Stimulated activated CD4-positive, alpha-beta T cell treated with anti-CD3 and anti-CD28 coated beads, Interleukin-1b, Interleukin-23, amount 100 ng/mL, for 24 hours (primary cell): ENCODE measurements at places on chromosomes 2 and 18.

DNA sequence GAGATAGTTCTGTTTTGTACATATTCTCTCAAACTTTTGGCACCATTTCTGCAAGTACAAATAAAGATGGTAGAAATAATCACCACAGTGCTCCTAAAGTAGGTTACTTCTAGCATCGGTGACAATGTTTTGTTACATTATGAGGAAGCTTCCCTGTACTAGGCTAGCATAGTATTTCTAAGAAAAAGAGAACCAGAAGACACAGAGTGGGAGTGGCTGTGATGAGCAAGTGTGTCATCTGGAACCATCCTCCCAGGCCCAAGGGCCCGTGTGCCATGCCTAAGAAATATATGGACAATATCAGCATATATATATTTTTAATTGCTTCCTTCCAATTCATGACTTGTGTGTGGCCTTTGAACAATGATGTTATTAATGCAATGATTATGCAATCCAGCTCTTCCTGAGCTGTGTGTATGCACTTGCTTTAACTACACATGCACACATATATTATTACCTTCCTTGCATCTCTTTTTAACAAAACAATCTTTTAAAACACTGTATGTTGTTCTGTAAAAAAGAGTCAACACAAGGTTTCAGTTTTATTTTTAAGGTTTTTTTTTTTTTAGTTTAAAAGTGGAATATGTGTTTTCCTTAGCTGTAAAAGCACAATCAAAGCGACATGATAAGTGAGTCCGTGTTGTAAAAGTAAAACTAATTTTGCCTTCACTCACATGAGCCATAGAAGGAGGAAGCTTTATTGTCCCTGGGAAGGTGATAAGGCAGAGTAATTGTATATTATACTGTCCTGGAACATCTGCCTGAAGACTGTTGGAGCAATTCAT, 303.9 kb downstream of the ZNF407 start:
- no peak for DNase-seq

DNA sequence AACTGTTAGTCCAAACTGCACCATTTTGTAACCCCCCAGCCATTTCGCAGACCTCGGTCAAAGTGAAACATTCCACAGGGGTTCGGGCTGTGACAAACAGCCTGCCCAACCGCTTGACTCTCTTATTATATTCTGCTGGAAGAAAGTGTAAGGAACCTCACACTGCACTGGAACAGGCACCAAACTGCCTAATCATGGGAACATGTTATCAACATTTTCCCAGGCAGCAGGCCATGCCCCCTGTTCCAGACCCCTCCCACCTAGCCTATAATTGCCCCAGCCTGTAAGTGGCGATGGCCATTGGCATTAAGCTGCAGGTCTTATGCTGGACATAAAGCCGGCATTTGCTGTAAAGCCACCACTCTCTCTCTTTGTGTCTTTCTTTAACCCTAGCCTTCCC, 16.9 kb downstream of the LYG2 start:
- DNase-seq, result no peak

DNA sequence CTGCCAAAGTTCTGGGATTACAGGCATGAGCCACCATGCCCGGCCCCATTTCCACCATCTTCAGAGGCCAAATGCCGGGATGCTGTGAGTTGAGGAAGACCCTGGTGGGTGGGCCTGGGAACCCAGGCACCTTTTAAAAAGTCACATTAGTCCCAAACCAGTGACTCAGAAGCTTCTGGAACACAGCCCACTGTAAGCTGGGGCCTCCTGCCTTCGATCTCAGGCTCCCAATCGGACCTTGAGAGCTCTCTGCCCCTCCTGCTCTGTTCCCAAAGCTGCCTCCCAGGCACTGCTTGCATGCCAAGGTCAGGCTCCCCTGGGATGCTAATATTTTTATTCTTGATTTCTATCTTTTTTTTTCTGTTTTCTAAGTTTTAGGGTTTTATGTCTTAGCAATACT, 4.2 kb downstream of the ADCY3 start:
- DNase-seq, result no peak

- no peak for DNase-seq
Observed at GRCh38 chr2:75100801-75101151, 98.5 kb downstream of the TACR1 start.

DNA sequence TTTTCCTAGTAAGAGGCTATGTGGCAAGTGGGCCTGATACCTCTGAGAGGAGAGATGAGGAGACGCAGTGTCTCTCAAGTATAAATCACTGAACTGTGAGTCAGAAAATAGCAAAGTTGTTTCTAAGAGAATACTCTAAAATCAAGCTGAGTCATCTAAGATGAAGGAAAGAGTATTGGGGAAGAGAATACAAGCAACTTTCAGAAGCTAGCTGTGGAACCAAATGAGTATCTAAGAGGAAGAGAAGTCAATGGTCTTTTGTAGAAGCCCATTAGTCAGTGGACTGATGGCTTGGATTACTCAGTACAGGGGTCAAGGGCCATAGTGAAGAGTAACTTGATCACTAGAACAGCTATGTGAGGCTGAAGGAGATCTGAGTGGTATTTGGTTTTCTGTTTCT, 2.7 kb upstream of the DCC start:
- DNase-seq, result no peak

- no peak for DNase-seq
Observed at GRCh38 chr2:104444889-104445288, 409.0 kb upstream of the POU3F3 start.

- DNase-seq, result no peak
Observed at GRCh38 chr2:238161291-238162051, 2.7 kb downstream of the ERFE start.

DNA sequence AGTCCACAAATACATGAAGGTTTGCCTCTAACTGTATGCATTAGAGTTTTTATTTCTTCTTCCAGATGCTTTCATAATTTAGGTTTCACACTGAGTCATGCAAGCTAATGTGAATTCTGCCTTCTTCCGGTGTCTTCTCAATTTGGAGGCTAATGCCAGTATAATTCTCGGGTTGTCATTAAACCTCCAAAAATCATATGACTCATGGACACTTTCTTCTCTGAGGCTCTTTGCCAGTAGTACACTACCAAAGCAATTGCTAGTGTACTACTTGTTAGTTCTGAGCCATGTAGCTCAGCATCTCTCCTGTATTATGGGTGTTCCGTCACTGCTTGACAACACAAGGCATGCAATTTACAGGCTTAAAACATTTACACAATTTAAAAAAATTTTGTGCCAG, 137.1 kb downstream of the VWC2L start:
- no peak for DNase-seq

GRCh38 chr2:15399241-15399640, 161.9 kb downstream of the NBAS start:
- no peak for DNase-seq

DNA sequence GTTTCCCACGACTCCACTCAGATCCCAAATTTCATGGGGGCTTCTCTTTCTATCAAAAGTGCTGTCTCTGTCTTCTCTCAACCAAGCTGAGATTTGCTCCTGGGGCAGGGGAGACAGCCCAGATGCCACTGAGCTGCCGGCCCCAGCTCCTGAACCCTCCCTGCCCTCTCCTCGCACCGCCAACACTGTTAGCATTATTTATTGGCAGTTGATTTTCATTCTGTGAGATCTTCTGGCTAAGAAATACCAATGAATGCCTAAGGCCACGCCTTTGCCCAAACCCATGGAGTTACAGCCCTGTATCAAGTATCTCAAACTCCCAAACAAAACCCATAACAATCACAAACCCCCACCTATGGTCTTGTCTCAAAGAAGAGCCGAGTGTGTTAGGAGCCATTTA, 153.0 kb upstream of the TWIST2 start:
- no peak for DNase-seq

DNA sequence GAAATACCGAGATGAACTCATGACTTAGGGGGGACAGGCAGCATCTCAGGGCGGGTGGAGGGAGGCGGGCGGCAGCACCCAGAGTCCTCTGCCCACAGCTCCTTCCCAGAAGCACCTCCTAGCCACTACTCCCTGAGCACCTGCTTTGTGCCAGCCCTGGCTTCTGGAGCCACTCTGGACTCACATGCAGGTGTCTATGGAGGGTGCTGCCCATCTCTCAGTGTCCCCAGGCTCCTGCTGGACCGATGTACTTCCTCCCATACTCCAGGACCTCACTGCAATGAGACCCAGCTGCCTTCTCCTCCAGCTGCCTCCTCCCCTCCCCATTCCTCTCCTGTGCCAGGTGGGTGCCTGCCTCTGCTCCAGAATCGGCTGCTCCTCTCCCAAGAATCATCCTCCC, 22.1 kb upstream of the OTOS start:
- no peak for DNase-seq

DNA sequence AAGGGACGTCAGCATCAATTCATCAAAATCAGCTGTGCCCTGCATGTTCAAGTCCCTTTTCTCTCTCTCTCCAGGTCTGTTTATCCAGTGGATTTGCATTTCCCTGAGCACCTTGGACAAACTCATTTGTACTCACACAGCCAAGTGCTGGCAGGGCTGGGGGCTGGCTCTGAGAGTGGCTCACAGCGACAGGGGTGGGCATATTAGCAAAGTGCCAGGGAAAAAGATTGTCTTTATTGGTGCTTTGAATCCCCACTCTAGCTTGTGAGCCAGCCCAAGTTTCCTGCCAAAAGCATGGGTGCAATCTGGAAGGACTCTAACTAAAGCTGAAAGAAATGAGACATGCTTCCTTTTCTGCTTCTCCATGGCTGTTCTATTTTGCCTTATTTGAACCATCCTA, 56.6 kb downstream of the ACOXL start:
- DNase-seq, result no peak

- no peak for DNase-seq
Observed at GRCh38 chr2:218802386-218802994, 20.5 kb downstream of the CYP27A1 start.

DNA sequence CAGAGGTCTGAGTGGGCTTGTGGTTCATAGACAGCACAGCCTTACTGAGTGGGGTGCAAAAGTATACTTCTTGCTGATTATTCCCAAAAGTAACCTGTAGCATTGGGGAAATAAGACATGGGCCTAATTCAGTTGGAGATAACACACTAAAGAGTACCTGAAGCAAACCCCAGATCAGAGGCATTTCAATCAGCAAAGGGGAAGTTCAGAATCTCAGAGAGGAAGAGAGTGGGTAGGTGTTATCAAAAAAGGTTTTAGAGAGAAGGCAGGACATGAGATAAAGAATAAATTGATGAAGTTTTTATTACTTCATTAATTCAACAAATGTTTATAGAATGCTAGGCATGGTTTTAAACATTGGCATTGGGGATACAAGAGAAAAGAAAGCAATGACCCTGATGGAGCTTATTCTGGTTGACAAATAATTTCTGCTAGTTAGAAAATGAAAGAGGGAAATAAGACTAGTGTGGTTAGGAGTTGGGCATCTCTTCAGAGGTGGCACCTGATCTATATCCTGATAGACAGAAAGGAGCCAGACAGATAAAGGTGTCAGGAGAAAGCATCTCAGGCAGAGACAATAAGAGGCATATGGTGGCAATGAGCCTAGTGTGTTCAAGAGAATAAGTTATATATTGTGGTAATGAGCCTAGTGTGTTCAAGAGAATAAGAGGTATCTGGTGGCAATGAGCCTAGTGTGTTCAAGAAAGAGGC, 153.8 kb upstream of the SETBP1 start:
- DNase-seq, result no peak

DNA sequence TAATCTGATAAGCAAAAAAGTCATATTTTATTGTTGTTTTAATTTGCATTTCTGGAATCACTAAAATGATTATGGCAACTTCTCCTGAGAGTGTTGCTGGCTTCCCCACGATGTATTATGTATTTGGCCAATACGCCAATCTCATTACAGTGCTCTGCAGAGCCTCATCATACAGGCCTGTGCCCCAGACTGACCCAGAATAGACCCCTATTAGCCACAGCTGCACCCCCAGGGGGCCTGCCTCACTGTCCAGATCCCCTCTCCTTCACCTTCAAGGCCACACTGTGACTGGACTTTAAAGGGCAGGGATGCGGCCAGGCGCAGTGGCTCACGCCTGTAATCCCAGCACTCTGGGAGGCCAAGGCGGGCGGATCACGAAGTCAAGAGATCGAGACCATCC, 17.4 kb upstream of the COX7A2L start:
- DNase-seq, result no peak

GRCh38 chr2:48364100-48364499, 165.9 kb upstream of the STON1 start:
- DNase-seq, result no peak

DNA sequence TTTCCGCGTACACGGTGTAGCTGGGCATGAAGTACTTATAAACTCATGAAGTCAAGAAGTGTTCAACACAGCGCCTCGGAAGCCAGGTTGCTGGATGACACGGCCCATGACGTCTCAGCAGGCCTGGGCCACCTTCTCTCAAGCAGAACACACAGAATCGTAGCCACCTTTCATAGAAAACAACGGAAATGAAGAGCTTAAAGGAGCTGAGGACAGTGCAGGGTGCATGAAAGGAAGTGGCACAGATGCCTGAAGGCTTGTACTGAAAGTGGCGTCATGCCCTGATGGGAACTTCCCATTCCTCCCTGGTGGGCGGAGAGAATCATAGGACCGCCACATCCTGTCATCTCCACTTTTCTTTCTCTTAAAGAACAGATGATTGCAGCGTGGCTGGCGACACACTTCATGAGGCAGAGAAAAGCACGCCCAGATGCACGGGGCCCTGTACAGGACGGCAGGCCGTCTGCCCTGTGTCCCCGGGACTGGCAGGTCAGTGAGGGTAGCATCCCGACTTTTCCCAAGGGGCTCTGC, 31.1 kb downstream of the HDAC4 start:
- peak; percentile 69 for DNase-seq

DNA sequence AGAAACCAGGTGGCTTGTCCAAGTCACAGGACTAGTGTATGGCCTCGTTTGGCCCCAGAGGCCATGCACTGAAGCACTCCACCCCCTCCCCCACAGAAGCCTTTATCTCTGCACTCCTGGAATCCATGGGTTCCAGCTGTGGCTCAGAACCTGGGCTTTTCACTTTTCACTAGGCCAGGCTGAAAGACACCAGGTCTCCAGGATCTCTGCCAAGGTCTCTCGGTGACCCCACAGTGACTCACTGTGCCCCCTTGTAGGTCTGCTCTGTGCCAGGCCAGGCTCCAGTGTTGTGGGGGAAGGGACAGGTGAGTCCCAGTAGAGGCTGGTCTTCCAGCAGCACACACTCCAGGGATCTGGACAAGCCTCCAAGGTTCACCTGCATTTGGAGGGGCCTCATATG, 31.0 kb upstream of the GLI2 start:
- DNase-seq, result no peak

DNA sequence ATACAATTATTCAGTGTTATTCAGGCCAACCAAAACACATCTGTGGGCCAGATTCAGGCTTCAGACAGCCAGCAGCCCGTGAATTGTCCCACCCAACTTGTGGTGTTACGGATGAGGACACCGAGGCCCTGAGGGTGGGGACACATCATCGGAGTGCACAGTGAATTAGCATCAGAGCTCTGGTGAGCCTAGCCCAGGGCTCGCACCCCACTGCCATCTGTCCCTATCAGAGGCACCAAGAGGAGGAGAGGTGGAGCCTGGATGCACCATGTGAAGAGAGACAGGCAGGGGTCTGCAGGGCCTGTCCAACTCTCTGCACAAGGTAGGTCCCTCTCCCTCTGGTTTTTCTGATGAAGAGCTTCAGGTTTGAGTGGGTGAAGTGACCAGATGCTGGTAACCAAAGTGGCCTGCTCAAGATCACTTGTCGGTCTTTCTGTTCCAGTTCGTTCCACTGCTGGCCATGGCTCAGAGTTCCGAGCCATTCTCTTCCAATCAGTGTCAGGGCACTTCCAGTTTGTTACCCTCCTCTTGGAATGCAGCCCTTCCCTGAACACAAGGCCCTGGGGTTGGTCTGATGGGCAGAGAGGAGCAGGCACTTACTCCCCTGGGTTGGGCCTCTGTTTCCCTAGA, 14.8 kb upstream of the GLI2 start:
- no peak for DNase-seq
